HTR-8/SVneo (cell line): ENCODE measurements at places on chromosomes 6 and 20.
A peak's percentile ranks its signal among the peaks of the same experiment; 100 is the strongest.

GRCh38 chr6:128464790-128465189, 55.6 kb downstream of the PTPRK start:
- DNase-seq = no peak

DNA sequence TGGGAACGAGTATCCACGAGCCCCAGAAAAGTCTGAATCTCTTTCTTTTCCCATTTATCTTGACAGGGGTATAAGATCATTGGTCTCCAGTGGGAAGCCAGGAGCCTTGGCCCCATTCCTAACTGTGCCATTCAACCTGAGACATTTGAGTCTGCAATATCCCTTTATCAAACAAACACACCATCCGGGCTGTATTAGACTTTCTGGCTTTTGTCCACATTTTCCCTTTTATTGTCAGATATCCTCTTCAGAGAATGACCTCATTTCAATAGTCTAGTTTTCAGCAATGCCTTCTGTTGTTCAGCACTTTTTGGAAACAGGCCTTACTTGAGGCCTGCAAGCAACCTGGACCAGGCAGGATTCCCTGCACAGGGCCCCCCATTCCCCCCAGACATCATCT, 15.7 kb downstream of the BPIFA1 start:
- DNase-seq = no peak

DNA sequence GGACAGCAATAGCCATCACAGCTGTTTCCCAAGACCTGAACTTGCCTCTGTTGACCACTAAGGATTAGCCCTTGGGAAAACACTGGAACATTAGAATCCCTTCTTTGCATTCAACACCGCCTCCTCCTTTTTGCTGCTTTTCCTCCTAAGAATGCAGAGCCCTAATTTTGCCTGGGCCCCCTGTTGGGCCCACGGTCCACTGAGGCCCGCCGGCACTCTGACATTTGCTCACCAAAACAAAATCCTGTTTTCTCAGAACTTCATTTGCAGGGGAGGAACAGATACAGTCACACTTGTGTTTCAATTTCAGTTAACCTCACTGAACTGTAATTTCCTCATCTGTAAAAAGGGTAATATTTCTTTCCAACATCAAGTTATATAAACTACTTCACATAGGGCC, 116.0 kb upstream of the JARID2 start:
- no peak for DNase-seq

DNA sequence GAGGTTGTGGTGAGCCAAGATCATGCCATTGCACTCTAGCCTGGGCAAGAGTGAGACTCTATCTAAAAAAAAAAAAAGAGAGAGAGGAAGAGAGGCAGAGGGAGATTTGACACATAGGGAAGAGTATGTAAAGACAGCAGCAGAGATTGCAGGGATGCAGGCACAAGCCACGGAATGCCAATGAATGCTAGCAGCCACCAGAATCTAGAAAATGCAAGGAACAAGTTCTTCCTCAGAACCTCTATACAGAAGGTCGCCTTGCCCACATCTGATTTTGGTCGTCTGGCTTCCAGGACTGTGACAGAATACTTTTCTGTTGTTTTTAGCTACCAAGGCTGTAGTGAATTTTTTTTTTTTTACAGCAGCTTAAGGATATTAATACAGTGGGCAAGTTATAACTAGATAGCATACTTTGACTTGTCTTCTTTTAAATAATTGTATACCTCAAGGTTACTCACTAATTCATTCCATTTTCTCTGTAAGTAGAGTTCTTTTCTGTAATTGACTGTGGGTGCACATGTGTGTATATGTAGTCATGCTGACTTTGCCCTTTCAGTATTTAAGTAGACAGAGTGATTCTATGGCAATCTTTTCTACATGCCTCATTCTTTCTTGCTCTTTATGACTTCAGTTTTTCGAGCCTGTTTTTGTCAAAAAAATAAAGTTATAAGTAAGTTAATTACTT, 402.2 kb downstream of the GJA1 start:
- no peak for DNase-seq

- peak; percentile 70 for DNase-seq
Observed at GRCh38 chr20:33908336-33908735, 85.4 kb upstream of the RALY start.

GRCh38 chr6:10621847-10622246, 72.6 kb downstream of the C6orf52 start:
- no peak for DNase-seq

- DNase-seq = no peak
Observed at GRCh38 chr6:98539741-98540140, 294.6 kb upstream of the POU3F2 start.

- no peak for DNase-seq
Observed at GRCh38 chr20:58982406-58983114, 1.5 kb downstream of the NELFCD start.

GRCh38 chr6:89925826-89926225, 31.6 kb downstream of the GJA10 start:
- DNase-seq = no peak

DNA sequence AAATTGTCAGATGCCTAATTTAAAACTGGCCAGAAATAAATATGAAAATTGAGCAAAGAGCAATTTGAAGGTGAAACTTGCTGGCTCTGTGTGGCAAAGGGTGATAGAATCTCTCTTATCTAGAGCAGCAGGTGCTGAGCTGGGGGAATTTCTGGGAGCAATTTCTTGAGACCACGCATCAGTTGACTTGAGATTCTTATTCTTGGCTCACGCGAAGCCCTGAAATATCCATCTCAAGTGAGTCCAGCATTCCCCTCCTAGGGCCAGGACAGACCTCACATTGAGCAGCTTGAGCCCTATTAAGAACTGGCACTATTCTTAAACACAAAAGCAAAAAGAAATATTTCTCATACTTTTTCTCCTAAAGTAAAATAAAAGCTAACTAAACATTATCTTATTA, 66.3 kb downstream of the MAP7 start:
- DNase-seq = no peak

GRCh38 chr6:32096394-32097258, 12.5 kb downstream of the TNXB start:
- no peak for DNase-seq

DNA sequence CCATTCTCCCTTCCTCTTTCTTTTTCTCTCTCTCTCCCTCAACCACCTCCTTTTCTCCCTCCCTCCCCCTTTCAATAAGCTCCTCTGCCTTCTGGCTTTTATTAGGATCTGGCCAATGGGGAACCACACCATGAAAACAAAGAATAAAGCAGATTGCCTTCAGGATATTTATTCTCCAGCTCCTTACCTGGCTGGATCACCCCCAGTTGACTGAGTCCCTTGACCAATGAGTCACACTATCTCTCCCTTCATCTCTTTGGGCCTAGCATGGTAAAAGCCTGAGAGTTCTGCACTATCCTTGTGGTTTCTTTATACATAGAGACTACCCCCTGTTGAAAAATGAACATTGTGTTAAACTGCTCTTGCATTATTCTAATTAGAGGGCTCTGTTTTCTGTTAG, 476.8 kb downstream of the EPHA7 start:
- no peak for DNase-seq

GRCh38 chr6:107716688-107717089, 107.4 kb downstream of the SCML4 start:
- no peak for DNase-seq

DNA sequence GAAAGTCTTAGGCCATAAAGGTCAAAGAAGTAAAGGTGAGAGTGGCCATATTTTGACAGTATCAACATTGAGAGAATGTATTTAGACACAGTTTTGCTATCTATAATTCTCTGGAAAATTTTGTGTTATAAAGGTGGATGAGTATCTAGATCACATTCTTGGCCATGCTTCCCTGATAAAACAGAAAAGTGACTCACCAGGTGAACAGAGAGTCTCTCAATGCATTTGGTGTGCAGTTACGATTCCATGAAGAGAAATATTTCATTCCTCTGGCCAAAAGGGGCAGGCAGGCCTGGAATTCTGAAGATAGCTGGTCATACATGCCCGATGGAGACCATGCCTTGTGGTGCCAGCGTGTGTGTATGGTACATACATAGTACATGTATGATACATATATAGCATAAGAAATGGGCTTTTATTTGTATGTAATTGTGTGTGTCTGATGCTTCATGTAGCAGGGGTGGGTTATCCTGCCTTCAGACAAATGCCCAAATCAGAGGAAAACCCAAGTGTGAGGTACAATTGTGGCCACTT, 164.0 kb downstream of the SOBP start:
- no peak for DNase-seq

DNA sequence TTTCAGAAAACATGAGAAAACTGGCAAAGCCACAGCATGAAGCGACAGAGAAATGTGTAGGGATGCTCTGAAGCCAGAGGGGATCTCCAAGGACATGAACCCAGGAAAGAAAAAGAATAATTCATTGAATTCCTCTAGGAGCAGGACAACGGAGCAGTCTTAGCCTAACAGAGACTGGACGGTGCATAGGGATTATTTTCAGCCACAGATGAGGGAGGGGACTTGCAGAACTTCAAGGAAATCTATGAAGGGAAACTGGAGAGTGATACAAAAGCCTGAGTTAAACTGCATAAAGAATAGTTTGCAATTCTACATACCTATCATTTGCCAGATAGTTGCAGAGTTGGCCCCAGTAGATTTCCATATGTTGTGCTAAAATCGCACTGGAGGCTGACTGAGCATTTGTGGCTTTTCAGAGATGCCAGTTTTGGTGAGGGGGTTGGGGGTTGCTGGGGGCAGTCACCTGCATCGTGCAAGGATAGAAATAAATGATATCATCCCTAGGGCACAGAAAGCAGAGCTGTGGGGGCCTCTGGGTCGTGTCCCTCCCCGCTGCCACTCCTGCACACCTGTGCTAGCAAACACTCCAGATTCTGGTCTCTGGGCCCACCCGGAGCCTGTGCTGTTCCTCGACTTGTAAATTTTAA, 443.2 kb upstream of the JARID2 start:
- no peak for DNase-seq

DNA sequence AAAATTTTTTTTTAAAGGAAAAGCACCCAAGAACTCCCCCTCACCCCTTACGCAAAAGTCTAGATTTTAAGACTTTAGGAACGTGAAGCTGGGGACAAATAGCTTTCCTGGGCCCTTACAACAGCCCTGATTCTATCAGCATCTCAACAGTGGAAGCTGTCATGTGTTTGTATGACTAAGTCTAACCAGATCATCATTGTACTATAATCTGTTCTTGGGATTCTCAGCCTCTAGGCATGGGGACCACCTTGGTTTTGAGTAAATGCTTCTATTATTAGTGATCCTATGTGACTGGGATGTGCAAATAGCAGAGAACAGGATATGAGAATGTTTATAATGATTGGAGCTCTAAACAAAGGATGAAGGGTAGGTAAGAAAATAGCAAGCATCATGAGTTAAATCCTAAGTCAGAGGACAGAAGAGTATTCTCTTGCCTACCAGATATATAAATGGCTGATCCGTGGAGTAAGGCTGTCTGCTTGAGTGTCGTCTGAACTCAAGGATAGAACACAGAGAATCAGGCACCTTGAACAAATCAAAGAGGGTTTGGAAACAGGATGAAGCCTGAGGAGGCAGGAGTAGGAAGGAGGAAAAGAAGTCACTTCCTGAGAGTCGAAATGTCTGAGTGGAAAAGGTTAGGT, 105.7 kb upstream of the FAM184A start:
- DNase-seq = no peak

DNA sequence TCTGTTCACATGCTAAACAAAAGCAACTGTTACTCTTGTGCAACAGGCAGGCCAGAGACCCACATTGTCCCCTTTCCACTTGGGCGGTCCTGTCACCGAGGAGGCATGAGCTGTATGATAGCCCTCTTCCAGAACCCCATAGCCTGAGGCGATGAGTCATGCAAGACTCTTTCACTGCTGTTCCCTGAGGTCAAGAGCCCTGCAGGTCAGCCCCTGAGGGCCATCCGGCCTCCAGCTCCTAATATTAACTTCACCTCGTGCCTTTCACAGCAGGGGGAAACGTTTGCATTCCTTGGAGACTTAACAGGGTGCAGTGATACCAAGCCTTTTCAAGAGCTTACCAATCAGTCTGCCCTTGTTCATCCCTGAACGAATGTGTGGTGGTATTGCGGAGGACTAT, 253.3 kb upstream of the ECI2 start:
- peak; percentile 42 for DNase-seq

- DNase-seq = no peak
Observed at GRCh38 chr20:13567663-13568062, 71.1 kb downstream of the TASP1 start.

- no peak for DNase-seq
Observed at GRCh38 chr20:16042731-16043130, 530.5 kb downstream of the KIF16B start.

- no peak for DNase-seq
Observed at GRCh38 chr6:31568537-31568961, 3.5 kb upstream of the LTA start.

GRCh38 chr6:148311966-148312669, 30.5 kb upstream of the SASH1 start:
- no peak for DNase-seq

DNA sequence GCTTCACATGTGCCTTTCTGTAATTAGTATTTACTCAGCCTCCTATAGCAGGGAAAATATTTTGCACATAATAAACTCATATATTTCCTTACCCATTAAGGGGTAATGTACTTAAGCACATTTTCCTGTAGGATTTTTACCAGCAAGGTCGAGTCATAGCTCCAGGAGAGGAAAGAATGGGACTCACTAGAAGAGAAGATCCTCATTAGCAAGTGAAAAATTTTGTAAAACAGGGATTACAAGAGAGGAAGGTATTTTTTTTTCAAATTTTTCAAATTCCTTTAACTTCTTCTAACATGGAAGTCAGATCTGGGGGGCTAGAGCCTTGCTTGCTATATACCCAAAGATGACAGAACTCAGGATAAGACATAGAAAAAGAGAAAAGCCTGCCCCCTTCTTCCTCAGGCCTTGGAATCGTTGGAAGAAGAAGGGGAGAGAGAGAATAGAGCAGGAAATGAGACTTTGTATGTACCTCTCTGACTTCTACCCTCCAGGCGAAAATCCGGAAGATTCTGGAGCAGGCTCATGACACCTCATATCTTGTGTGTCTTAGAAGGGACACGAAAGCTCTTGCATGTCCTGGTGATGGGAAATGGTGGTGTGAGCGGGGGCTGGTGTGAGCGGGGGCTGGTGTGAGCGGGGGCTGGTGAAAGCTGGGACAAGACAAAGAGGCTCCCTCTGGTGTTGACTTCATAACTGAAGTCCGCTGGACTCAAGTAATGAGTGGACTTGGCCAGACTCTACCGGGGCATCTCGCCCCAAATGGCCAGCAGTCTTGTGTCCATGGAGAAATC, 256.9 kb upstream of the PLCB4 start:
- no peak for DNase-seq

- DNase-seq = no peak
Observed at GRCh38 chr20:13461849-13462458, 176.8 kb downstream of the TASP1 start.

- no peak for DNase-seq
Observed at GRCh38 chr6:166331503-166332415, 10.6 kb downstream of the SFT2D1 start.

- no peak for DNase-seq
Observed at GRCh38 chr20:47689731-47690130, 95.5 kb downstream of the SULF2 start.

- no peak for DNase-seq
Observed at GRCh38 chr6:108941859-108942258, 93.6 kb downstream of the ARMC2 start.

- DNase-seq = peak; percentile 27
Observed at GRCh38 chr6:125957845-125958244, 1.3 kb downstream of the HINT3 start.
